ENCODE measurements at places on chromosomes 2 and 18. TPM values are rescaled to one million over a fixed set of nuclear protein-coding genes. Genes with fewer than 3 reads are reported as not detected.

DNA sequence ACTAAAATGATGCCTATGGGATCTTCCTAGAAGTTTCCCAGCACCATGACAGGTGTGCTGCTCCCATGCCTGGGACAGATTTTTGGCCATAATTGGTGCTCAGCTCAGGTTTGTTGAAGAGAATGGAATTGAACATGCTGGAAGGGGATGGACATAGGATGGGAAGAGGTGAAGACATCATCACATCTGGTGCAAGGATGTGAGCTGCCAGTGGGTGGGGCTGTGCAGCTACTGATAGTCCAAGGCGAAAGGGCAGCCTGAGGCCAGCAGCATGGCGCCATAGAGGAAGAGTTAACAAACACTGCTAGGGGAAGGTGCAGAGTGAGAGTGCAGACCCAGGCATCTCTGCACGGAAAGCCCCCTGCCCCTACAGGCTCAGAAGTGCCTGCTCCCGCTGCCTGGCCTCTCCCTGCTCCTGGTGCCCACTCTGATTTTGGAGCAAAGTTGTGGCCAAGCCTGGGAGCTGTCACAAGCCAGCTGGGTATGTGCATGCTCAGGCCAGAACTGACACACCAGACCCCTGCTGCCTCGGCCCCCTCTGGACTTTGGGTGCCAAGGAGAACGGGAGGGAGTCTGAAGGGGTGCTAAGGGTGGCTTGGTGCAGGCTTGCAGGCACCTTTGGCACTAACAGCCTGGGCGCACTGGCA, 178.6 kb downstream of the ZBTB7C start:
- DNase-seq, result no peak

GRCh38 chr2:240196716-240197461, 56.4 kb upstream of the OTOS start:
- DNase-seq, result no peak

- no peak for DNase-seq
Measured at GRCh38 chr2:60280238-60280637, 273.2 kb downstream of the BCL11A start.

Gene TEX44
- total RNA-seq, result not detected

Gene SPATA3
- total RNA-seq, result not detected
